ENCODE measurements at places on chromosomes 6 and 20. TPM values are rescaled to one million over a fixed set of nuclear protein-coding genes. Genes with fewer than 3 reads are reported as not detected.

DNA sequence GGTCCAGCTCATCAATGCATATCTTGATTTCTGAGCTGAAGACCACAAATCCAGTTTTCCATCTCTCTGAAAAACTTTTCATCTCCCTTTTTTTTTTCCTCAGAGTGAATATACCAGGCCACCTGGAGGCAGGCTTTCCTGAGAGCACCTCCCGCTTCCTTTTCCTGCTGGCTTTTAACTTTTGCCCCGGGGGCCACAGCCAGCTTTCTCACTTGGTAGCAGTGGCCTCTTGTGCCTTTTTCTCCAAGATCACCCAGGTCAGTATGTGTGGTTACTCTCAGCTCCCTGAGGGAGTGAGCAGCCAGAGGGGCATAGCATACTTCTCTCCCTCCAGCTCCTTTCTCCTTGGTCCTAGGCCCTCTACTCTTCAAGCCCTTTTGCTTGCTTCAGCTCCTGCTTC, at the start of gene BTN1A1:
Gene BTN1A1, plus strand, starts transcription at position 202 of the 400 bp plus-strand sequence. CDS start 984 bp downstream, outside the sequence.
- no peak for DNase-seq

- no peak for DNase-seq
These were observed 27.4 kb upstream of the BMP5 start for GRCh38 chr6:55902796-55903195.

- DNase-seq: no peak
These were observed 52.0 kb upstream of the PLEKHG1 start for GRCh38 chr6:150547502-150548222.

DNA sequence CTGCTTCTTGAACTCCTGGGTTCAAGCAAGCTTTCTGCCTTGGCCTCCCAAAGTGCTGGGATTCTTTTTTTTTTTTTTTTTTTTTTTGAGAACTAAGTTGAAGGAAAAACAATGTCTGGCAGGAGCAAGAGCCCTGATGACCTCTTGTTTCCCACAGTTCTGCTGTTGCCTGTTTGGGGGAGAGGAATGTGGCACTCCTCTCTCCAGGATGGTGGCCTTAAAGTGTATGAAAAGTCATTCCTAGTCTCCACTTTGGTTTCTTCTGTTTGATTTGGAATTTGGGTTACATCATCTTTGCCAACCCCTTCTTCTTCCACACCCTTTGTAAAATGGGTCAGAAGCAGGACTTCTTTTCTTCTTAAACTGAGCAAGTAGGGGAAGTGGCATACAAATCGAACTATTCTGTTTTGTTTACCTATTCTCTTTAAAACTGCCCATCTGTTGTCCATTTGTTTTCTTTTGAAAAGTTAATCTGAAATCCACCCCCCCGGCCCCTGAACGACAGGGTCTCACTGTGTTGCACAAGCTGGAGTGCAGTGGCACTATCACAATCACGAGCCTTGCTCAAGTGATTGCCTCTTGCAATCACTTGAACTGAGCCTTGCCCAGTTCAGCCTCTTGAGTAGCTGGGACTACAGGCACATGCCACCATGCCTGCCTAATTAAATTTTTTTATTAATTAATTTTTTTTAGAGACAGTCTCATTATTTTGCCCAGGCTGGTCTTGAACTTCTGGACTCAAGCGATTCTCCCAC, 11.3 kb downstream of the CARMIL1 start:
- no peak for DNase-seq

Gene C6orf118
- polyA plus RNA-seq: 0.12 TPM

Gene CPNE5
- polyA plus RNA-seq: 0.03 TPM

Gene MAP7
- 49.5 TPM for polyA plus RNA-seq

Gene BPIFB2
- not detected for polyA plus RNA-seq

Gene BCAS1
- 1.4 TPM for polyA plus RNA-seq

Measured in A549 (cell line).